Liver (tissue), 10 donors: ENCODE measurements at places on chromosomes 1 and 21.
A peak's percentile ranks its signal among the peaks of the same experiment; 100 is the strongest.

GRCh38 chr1:86933562-86934377 is 19.3 kb downstream of the HS2ST1 start:
- no peak overlapping the region for H3K4me3 ChIP-seq
- H3K27ac ChIP-seq, result no peak overlapping the region
- no peaks in the 10 kb centered on the region for H3K27me3 ChIP-seq
- no peaks in the 10 kb centered on the region for H3K36me3 ChIP-seq
- no peak for DNase-seq

DNA sequence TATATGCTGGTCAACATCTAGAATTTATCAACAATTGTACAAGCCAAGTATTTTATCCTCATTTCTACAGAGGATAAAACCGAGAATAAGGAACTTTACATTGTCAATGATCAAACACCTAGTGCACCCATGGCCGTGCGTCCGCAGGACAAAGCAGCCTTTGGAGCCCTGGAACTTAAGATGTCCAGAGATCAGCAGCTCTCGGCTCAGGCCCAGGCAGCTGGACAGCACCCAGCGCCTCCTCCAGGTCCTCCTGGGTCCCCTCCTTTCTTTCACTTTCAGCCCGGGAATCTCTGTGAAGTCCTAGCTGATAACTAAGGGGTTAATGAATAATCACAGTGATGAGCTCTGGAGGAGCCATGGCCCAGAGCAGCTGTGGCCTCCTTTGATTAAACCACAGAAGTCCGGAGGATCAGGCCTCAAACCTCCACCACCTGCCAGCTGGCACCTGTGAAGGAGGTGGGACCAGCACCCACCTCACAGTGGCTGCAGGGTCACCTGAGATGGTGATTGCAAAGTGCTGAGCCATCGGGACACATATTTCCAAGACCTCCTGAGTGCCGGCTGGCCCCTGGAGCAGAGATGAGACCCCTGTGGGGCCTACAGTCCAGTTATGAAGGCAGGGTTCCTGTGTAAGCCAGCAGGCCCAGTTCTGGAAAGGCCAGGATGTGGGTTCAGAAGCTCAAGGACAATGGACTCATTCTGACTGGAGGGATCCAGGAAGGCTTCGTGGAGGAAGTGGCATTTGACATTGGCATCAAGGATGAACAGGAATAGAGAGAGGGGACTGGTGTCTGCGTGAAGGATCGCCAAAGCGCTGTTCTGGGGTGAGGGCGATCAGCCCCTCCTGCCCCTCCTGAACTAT is 11.6 kb upstream of the SAMD11 start:
- peaks cover 11% of the 10 kb centered on the region for H3K4me1 ChIP-seq
- H3K4me3 ChIP-seq, result no peak overlapping the region
- DNase-seq, result no peak
- H3K27me3 ChIP-seq, result no peaks in the 10 kb centered on the region
- no peaks in the 10 kb centered on the region for H3K36me3 ChIP-seq

DNA sequence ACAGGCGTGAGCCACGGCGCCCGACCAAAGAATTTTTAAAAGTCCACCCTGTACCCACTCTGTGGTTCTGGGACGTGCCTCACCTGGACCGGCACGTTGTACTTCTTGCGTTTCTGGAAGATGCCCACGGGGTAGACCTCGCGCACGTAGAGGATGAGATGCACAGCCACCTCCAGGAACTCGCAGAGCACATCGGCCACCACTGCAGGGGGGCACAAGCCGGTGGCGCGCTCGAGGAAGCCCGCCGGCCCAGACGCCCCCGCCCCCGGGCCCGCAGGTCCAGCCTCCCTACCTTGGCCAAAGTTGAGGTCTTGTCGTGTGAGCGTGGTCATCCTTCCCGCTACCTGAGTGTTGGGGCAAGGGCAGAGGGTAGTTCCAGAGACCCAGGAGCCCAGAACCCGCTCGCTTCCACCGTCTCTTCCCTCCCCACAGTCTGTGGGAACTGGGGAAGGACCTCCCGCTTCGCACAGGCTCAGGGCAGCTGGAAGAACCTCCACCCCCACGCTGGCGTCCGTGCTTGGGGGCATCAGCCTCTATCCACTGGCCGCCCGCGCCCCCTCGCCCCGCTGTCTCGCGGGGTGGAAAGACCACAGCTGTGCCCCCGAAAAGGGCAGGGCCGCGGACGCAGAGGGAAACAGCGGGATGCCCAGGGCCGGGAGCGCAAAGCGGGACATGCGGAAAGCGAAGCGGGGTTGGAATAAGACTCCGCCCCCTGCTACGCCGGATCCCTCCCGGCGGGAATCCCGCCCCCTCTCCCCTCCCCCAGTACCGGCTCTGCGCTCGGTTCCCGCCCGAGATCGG is 478 bp downstream of the MAD2L2 start:
- H3K4me3 ChIP-seq, result peak overlapping the region; percentile 36
- H3K27me3 ChIP-seq, result no peaks in the 10 kb centered on the region
- no peak for DNase-seq
- H3K36me3 ChIP-seq, result no peaks in the 10 kb centered on the region
- H3K4me1 ChIP-seq, result peaks cover 10% of the 10 kb centered on the region

DNA sequence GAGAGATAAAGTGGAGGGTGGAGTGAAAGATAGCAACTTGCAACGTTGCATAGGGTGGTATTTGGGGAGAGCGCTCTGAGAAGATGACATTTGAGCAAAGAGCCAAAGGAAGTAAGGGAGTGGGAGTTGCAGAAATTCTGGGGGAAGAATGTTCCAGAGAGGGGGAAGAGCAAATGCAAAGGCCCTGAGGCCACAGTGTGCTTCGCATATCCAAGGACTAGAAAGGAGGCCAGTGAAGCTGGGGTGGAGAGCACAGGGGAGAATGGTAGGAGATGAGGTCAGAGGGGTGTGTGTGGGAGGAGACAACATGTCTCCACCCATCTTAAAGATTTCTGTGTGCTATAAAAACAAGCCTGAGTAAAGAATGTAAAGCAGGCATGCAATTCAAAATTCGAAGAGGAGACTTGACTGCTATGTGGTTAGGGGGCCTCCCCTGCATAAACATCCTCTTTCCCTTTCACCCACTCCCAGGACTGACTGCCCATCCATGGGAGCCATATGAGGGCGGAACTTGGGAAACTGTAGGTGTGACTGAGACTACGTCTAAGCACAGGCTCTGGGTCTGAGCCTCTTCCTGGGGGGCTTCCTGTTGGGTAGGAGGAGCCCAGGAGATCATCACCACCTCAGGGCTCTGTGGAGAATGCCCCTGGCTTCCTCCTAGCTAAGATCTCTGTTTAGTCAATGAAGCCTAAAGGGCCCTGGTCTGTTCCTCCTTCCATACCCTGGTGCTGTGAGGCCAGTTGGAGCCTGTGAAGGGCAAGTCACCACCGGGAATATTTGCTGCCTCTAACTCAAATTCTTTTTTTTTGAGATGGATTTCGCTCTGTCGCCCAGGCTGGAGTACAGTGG is 2.9 kb upstream of the CLIC4 start:
- H3K4me3 ChIP-seq, result no peak overlapping the region
- H3K27me3 ChIP-seq, result no peaks in the 10 kb centered on the region
- DNase-seq, result no peak
- H3K4me1 ChIP-seq, result peaks cover 17% of the 10 kb centered on the region
- H3K36me3 ChIP-seq, result no peaks in the 10 kb centered on the region
- no peak overlapping the region for H3K27ac ChIP-seq

GRCh38 chr1:68276448-68276847 is 44.1 kb upstream of the WLS start:
- no peak overlapping the region for H3K4me3 ChIP-seq
- H3K36me3 ChIP-seq, result no peaks in the 10 kb centered on the region
- no peak for DNase-seq
- no peak overlapping the region for H3K27ac ChIP-seq
- H3K27me3 ChIP-seq, result no peaks in the 10 kb centered on the region

DNA sequence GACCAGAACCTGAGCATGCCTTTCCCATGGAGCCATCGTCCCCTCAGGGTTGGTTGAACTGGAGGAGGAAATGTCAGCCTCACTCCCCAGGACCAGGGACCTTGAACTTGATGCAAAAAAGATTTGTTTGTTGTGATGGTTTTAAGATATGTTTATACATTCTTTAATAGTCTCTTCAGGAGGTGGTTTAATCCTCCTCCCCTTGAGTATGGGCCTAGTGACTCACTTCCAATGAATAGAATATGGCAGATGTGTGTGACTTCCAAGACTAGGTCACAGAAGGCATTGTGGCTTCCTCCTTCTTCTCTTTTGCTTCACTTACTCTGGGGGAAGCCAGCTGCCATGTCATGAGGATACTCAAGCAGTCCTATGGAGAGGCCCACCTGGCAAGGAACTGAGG is 81.7 kb upstream of the WNT4 start:
- no peaks in the 10 kb centered on the region for H3K27me3 ChIP-seq
- H3K27ac ChIP-seq, result no peak overlapping the region
- DNase-seq, result no peak
- no peaks in the 10 kb centered on the region for H3K4me1 ChIP-seq

GRCh38 chr1:5943343-5944124 is 48.7 kb downstream of the NPHP4 start:
- no peaks in the 10 kb centered on the region for H3K4me1 ChIP-seq
- no peak overlapping the region for H3K4me3 ChIP-seq
- H3K27me3 ChIP-seq, result no peaks in the 10 kb centered on the region
- H3K36me3 ChIP-seq, result no peaks in the 10 kb centered on the region

GRCh38 chr1:168911370-168911769 is 182.4 kb upstream of the DPT start:
- no peak overlapping the region for H3K4me3 ChIP-seq
- DNase-seq, result no peak
- no peaks in the 10 kb centered on the region for H3K4me1 ChIP-seq
- no peaks in the 10 kb centered on the region for H3K36me3 ChIP-seq
- no peaks in the 10 kb centered on the region for H3K27me3 ChIP-seq
